ENCODE measurements at places on chromosomes 5 and 9. TPM values are rescaled to one million over a fixed set of nuclear protein-coding genes. Genes with fewer than 3 reads are reported as not detected.

Gene RASGRF2
- total RNA-seq, result 0.61 TPM

- DNase-seq, result no peak
These were observed 57.3 kb upstream of the C6 start for GRCh38 chr5:41270423-41271251.

Gene OSTF1
- 20.3 TPM for total RNA-seq

GRCh38 chr5:171520300-171521174, 101.1 kb downstream of the FGF18 start:
- no peak for DNase-seq

DNA sequence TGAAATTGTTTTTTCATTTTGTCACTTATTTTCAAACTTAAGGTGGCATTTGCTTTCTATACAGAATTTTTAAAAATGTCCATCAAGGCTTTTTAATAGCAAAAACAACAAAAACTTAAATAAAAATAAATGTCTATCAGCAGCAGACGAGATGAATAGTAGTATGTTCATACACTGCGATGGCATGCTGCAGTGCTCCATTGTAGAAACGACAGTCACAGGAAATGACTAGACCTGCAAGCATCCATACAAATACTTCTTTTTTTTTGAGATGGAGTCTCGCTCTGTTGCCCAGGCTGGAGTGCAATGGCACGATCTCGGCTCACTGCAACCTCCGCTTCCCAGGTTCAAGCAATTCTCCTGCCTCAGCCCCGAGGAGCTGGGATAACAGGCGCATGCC, 41.4 kb downstream of the COL23A1 start:
- no peak for DNase-seq

DNA sequence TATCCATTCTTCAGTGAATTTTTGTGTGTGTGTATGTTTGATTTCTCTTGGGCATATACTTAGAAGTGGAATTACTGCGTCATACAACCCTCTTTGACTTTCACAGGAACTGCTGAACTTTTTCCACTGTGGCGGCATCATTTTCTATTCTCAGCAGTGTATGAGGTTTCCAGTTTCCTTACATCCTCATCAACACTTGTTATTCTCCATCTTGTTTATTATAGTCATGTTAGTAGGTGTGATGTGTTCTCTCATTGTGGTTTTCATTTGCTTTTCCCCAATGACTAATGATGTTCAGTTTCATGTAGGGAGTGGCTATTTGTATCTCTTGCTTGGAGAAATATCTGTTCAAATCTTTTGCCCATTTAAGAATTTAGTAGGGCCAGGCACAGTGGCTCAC, 2.6 kb downstream of the ZNF79 start:
- DNase-seq, result no peak

- DNase-seq, result no peak
These were observed 192.7 kb downstream of the SMC2 start for GRCh38 chr9:104286799-104287198.

DNA sequence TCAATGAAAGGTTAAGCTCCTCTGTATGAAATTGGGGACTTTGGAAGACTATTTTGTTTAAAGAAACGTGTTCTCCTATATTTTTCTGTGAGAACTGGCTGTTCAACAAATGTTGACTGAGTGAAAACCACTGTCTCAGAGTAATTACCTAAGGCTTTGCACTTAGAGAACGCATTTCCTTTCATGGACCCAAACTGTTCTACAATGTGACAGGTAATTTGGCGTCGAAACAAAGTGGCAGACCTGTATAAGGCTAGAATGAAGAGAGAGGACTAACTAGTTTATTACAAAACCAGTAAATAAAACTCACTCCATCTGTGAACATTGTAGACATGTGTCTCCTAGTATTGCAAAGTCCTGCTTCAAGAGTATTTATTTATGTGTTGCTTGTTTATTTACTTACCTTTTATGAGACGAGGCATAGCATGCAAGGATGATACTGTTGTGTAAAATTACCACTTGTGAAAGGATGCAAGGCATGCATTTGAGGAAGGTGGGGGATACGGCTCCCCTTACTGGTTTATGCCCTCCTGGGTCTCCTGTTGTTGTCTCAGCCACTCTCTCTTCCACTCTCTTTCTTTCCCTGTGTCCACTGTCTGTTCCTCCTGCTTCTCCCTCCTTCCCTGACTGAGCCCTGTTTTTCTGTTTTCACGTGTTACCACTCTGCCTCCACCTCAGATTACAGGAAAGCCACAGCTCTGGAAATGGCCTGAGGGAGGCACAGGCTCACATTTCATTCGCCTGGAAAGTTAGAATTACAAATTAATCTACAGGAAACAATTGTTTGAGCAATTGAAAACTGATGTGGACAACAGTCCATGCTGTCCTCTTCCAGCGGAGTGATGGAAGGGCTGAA, 444.0 kb upstream of the ZNF608 start:
- DNase-seq, result no peak

- DNase-seq, result no peak
These were observed 39.3 kb upstream of the DAB2 start for GRCh38 chr5:39464088-39464487.
